ENCODE measurements at places on chromosomes 4 and X.

DNA sequence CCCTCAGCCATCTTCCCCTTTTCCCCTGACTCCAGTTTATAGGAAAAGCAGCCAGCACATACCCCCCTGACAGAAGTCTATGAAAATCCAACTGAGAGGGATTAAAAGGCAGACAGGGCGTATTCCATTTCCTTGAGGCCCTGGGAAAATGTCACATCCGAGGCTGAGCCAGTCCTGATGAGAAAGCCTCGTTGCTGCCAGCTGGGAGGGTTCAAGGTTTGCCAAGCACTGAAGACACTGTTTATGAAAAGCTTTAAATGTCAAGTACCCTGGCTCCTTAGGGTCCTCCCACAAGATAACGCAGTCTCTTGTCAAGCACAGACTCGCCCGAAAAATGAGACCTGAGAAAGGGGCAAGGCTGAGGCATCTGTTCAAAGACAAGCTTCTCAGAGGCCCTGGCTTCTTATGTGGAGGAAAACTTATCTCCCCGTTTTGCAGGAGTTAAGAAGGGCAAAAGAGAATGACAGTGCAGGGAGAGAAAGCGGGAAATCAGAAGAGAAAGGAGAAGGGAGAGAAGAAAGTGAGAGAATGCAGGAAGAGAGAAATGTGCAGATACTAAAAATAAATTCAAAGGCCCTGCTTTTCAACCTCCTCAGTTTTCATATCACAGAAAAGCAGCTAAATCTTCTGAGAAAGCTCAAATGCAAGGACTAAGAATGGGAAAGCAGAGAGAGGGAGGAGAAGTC is 44.7 kb downstream of the SCD5 start:
- DNase-seq, result no peak

DNA sequence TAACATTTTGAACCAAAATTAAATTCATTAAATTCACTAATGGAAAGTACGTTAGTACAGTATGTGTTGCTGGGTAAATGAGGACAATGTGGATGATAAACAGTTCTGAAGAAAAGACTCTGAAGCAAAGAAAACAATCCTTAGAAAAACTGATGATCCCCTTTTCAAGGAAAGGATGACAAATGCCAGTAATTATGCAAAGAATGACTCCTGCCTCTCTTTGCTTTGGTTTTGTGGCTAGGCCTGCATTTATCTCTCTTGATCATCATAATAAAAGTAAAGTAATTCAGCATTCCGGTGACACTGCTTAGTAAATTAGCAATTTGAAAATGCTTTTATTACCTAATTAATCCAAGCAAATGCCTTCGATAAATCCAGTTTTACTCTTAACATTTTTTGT is 652.2 kb upstream of the DIPK2B start:
- DNase-seq, result no peak

DNA sequence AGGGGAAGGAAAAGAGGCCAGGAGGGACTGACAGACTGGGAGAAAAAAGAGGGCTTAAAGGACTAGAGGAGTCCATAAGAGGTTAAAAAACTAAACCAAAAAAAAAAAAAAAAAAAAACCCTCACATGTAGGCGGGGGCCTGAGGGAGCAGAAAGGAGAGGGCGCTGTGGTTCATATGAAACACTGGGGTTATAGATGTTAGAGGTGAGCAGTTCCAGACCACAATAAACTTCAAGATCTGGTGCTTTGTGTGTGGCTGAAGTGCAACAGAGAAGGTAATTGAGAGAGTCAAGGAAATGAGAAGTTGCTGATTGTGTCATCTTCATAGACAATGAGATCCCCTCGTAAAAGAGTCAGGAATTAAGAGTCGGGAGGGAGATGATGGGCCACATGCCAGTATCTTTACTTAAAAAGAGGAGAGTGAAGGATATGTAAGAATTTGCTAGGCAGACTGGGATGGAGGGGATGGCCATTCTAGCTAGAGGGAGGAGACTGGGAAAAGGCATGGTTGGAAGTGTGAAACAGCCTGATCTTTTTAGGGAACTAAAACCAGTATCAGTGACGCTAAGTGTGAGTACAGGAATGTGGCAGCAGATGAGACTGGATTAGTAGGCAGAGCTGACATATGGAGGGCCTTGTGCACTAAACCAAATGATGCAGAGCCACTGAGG is 18.4 kb upstream of the OGT start:
- no peak for DNase-seq

- no peak for DNase-seq
Observed at GRCh38 chrX:112341598-112341997, 259.0 kb upstream of the TRPC5 start.

GRCh38 chr4:36000941-36001557 is 243.3 kb downstream of the ARAP2 start:
- DNase-seq, result no peak

- DNase-seq, result peak; percentile 5
Observed at GRCh38 chrX:80807606-80807991, 2.1 kb downstream of the BRWD3 start.

DNA sequence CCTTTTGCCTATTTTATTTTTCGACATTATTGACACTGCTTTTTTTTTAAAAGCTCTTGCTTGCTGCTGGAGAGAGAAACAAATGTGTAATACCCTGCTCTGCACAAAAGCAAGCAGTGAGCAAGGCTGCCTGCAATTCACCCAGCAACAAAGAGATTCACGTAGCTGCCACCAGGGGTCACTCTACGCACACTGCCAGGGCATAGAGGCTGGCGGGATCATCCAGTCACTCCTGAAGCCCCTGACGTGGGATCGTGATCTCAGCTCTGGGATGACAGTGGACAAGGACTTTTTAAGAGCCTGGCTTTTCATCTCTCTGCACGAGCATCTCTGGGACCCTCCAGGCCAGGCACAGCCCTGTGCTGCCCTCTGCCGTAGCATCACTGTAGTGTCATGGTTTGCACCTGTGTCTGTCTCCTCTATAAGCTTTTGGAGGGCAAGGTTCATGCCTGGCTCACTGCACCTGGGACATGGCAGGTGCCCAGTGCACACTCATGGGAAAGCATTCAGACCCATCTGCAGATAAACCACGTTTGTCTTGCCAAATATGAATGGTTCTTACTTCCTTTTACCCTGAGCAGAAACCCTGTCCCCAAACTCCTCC is 19.8 kb downstream of the C4orf50 start:
- DNase-seq, result peak; percentile 58

DNA sequence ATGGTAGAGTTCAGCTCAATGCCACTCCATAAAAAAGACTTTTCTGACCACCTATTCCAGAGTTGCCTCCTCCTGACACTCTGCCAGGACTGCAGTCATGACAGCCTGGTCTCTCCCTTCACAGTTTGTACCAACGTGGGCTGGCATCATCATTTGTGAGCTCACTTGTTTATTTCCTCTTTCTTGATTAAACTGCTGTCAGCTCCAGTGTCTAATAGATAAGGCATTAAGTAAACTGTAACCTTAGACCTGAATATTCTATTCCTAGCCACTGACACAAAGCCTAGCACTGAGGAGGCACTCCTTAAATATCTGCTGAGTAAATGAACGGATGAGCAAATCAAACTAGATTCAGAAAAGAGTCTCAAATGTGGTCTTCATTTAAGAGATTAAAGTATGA is 48.7 kb downstream of the DDX60 start:
- DNase-seq, result peak; percentile 8

- peak; percentile 42 for DNase-seq
Observed at GRCh38 chr4:152408514-152409327, 127.2 kb downstream of the FBXW7 start.

- no peak for DNase-seq
Observed at GRCh38 chrX:50180073-50180940, 20.5 kb downstream of the AKAP4 start.

DNA sequence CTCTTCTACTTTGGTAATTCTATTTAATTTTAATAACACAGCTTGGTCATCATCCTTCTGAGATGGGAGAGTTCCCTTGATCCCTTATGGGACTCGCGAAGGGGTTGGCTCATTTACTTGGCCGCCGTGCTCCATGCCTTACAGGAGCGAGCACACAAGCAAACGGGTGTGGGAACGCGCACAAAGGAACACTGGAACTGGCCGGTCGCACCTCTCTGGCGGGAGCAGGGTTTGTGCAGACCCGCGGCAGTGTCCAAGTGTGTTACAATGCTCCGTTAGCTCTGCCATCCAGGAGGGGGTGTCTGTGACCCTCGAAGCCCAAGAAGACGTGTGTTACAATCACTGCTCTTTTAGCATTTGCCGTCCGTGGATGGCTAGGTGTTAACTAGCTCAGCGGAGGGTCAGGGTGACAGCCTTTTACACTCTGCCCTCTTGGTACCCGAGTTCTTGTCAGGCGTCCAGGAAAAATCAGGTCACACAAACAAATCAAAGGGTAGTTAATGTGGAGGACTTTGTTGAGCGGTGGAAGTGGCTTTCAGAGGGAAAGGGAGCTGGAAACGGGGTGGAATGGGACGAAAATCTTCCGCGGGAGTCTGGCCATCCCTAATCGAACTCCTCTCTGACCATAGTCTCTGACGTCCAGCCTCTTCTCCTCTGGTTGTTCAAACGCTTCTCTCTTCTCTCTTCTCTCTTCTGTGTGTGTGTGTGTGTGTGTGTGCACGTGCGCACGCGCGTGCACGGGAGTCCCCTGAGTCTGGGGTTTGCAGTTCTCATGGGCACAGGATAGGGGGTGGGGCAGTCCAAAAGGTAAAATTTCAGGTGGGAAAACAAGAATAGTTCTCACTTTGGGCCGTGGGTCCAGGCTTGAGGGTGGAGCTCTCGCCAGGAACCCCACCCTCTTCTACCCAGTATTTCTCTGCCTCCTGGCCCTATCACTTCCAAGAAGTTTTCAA is 76.3 kb downstream of the SLC10A7 start:
- DNase-seq, result no peak

DNA sequence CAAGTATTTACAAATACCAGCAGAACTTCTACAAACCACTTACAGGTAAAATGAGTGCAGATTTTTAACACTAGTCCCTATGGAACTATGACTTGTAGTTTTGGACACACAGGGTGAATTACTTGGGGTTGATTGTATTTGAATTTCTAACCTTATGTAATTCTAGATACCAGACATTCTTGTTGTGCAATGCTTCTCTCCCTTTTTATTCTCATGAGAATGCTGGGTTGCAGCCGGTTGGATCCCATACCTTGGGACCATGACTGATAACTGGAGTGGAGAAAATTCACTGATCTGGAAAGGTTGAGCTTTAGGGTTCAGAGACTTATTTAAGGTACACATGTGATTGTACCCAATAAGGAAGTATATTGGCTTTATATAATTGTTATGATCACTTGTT is 8.8 kb downstream of the TET2 start:
- no peak for DNase-seq

DNA sequence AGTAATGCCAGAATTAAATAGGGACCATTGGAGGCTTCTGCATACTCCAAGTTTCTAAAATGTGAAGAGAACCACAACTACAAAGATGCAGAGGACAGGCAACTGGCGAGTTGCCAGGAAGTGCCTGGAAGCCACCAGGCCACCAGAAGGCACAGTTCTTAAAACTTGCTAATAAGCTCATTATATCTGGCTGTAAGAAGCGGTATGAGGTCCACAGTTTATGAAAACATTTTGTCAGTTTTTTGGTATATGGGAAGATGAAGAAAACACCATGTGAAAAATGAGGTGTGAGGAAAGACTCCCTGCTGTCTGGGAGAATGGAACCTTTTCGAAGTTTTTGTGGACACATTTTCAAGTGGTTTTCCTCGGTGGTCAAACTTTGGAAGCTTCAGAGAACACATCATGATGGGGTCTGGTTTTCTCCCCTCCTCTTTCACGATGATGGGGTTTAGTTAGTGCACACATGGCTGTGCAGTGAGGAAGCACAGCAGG is 202.7 kb downstream of the NR3C2 start:
- no peak for DNase-seq

- no peak for DNase-seq
Observed at GRCh38 chr4:141388481-141388880, 167.8 kb downstream of the ZNF330 start.

DNA sequence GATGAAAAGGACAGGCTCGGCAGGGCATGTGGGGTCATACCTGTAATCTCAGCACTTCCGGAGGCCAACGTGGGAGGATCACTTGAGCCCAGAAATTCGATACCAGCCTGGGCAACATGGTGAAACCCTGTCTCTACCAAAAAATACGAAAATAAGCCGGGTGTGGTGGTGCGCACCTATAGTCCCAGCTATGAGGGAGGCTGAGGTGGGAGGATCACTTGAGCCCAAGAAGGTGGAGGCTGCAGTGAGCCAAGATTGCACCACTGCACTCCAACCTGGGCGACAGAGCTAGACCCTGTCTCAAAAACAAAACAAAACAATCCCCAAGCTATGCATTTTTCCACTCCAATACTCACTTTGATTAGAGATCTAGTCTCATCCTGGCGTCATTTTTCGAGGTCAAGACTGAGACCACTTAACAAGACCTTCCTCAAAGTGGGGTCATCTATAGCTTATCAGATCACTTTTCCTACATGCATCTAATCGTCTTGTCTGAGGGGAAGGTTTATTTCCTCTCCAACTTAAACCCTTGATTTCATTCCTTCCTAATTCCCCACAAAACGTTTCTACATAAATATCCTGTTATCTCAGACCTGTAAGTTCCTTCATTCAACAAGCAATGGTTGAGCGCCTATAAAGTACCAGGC is 1.3 kb downstream of the NKAP start:
- DNase-seq, result no peak

DNA sequence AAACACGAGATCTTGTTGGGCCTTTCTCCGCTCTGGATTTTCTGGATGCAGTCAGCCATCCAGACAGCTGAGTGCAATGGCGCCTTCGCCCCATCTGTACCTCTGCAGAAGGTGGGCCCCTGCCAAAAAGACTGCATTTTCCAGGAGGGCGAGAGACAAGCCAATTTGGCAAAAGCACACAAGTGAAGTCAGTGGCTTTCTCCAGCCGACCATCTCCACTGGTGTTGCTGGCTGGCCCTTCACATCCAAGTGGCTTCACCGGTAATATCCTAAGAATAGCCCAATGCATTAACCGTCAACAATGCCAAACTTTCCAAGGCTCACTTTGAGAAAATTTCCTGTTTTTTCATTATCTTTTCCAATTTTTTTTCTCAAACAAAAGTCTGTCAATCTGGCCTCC is 96.2 kb upstream of the MXRA5 start:
- no peak for DNase-seq

- DNase-seq, result no peak
Observed at GRCh38 chrX:51568586-51568985, 50.1 kb downstream of the CENPVL3 start.

- DNase-seq, result no peak
Observed at GRCh38 chr4:151979819-151980218, 219.0 kb upstream of the GATB start.
